Endodermal cell (in vitro differentiated cells): ENCODE measurements at places on chromosomes 1 and 21.

- DNase-seq = no peak
Measured at GRCh38 chr1:229209816-229210215, 61.1 kb upstream of the RAB4A start.

DNA sequence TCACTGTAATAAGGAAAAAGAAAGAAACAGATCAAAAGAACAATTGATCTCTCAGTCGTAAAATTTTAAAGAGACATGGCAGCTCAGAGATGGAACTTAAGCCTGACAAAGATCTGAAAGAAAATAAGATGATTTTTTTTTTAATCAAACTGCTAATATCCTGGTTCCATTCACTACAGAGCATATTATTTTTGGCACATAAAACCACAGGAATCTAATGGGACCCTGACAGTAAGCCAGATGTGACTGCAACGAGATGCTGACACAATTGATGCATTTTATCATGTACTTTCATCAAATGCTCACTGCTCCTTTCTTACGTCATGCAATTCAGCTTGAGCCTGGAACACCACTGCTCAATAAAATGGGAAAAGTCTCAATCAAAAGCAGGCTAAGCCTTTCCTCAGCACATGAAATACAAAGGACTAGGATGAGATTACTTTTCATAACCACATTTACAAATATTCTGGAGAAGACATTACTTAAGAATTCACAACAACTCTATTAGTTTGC, 16.6 kb downstream of the GPATCH2 start:
- no peak for DNase-seq

DNA sequence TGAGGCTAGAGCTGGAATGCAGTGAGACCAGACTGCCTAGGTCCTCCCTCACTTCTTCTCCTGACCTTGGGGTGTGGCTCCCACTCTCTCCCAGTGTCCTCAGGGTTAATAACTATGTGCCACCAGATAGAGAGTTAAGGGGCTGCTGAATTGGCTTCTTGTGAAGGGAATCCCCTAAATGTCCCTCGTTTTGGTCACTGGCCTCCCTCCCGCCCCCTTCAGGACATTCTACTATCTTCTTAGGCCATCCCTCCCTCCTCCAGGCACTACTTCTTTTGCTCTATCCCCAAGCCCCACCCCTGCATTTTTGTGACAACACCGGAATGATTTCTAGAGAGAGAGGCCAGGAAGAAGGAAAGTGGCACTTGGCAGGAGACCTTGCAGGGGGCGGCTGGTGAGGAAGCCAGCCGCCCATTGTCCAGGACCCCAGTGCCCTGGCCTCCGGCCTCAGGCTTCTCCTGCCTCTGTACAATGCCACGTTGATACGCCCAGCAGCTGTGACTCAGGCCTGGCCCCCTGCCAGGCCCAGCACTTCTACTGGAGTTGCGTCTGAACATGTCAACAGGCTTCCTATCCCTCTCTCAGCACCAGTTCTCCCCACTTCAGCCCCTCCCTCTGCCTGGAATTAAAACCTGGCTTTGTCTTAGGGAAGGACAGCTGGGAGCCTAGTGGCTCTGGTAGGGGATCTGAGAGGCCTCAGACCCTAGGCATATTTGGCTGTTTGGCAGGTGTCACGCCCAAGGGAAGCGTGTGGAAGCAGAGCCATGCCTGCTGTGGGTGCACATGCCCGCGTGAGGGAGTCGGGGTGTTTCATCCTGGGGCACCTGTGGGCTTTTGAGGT, 9.1 kb downstream of the LMNA start:
- peak; percentile 96 for DNase-seq

- no peak for DNase-seq
Measured at GRCh38 chr1:26820784-26821269, 5.7 kb upstream of the ZDHHC18 start.

GRCh38 chr1:37621326-37621870, 13.3 kb downstream of the RSPO1 start:
- DNase-seq = no peak

GRCh38 chr1:7280347-7280960, 490.6 kb upstream of the VAMP3 start:
- no peak for DNase-seq

DNA sequence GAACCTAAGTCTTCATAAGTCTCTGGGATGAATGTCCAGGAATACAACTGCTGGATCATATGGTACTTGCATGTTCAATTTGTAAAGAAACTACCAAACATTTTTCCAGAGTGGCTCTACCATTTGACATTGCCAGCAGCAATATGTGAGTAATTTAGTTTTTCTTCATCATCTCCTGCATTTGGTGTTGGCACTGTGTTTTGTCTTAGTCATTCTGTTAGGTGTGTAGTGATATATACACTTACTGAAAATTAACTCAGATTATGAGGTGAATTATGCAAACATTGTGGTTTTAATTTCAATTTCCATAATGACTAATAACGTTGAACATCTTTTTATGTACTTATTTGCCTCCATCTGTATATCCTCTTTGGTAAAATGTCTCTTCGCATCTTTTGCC, 138.7 kb downstream of the LRRC40 start:
- no peak for DNase-seq

DNA sequence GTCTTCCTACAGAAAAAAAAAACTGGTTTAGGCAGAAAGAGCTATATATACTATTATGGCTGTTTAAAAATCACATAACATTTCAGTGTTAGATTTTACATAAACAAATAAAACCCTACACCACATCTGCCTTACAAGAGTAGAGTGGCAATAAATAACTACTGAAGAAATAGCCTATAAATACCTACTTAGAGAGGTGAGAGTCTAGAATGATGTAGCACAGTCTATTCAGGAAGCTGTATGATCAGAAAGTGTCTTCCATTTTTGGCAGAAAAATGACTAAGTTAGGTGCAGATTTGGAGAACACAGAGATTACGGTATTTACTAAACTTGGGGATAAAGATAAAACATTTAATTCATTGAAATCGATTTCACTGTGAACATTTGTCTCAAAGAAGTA, 75.5 kb downstream of the VAV3 start:
- DNase-seq = no peak

- no peak for DNase-seq
Measured at GRCh38 chr1:62398377-62398776, 38.5 kb upstream of the USP1 start.

GRCh38 chr1:235503403-235504121, 690 bp downstream of the B3GALNT2 start:
- peak; percentile 83 for DNase-seq

- DNase-seq = peak; percentile 98
Measured at GRCh38 chr1:44807364-44808062, 362 bp upstream of the DYNLT4 start.

- no peak for DNase-seq
Measured at GRCh38 chr1:237279629-237280028, 237.6 kb downstream of the RYR2 start.

GRCh38 chr1:217712925-217713597, 81.9 kb downstream of the SPATA17 start:
- no peak for DNase-seq

DNA sequence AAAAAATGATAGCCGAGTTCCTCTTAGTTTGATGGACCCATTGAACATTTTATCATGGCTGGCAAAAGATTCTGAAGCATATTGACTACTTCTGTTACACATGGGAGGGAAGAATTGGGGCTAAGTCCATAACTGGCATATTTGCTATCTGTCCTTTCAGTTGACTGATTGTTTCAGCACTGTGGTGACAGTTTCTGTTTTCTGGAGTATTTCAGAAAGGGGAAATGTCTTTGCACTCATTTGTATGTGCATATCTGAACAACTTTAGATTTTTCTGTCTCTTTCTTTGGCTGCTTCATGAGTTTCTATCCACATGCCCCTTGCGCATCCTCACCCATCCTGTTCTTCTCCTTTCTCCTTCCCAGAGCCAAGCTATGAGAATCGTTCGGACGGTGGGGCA, 33.2 kb downstream of the SPATA46 start:
- no peak for DNase-seq

GRCh38 chr1:28010969-28011368, 51.2 kb downstream of the XKR8 start:
- DNase-seq = no peak

DNA sequence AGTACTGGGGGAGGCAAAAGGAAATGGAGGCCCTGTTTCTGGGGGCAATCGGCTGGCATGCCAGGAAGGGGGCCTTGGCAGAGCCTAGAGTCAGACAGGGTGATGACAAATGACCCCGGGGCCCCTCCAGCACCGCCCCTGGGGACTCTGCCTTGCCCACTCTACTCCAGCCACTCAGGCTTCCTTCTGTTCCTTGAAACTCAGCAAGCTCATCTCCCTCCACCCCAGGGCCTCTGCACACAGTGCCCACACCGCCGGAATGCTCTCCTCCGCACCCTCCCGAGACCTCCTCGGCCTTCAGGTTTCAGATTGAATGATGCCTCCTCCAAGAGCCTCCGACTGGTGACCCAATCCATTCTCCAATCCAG, 122.5 kb upstream of the ZBTB40 start:
- DNase-seq = no peak

DNA sequence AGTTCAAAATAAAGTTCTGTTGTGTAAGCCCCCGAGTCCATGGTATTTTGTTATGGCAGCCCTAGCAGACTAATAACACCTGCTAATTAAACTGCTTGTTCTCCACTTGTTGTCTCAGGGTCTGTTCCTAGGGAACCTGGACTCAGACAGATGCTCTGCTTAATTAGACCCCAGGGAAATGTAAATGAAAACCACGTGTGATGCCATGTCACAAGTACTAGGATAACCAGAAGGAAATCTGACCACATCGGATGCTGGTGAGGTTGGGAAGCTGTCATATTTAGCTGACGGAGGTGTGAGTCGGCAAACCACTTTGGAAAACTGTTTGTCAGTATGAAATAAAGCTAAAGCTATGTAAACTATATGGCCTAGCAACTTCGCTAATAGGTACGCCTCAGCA, 19.6 kb downstream of the EDN2 start:
- DNase-seq = no peak

GRCh38 chr1:2229911-2230731, 2.0 kb downstream of the SKI start:
- DNase-seq = peak; percentile 72

DNA sequence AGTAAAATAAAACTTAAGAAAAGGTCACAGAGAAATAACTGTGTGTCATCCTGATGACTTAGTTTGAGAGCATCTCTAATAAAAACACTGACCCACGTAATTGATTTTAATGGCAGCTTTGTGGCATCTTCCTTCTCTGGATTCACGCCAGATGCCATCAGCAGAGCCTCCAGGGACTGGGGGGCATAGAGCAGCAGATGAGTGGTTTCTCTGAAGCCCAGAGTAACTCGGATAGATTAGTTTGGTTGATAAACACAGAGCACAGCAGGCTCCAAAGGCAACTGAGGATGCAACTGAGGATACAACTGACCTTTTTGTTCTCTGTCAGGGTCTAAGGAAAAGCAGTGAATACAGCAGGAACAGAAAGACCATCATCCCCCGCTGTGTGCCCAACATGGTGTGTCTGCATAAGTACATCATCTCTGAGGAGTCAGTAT, 180.8 kb downstream of the RPS6KC1 start:
- DNase-seq = peak; percentile 82

DNA sequence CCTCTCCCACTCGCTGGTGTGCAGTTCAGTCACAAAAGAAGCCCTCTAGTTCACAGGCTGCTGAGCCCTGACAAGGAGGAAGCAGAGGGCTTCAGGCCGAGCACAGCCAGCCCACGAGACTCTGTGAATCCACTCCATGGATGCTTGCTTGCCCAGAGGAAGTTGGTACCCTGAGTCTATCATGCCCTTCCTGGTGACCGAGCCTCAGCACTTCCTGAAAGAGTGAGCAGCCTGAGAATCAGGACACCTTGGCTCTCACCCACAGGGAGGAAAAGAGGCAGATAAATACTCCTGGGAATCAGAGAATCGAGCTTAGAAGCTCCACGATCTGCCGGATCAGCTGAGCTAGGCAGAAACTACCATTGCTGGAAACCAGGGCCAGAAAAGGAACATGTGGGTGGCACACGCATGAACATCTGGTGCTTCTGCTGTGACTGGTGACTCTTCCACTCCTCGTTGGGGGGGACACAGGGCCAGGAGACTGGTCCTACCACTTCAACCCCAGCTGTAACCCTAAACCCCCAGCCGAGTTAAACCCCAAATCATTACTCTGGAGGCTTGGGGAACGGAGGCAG, 376.3 kb upstream of the CAMK1G start:
- no peak for DNase-seq

GRCh38 chr1:28132171-28133167, 44.0 kb downstream of the PTAFR start:
- DNase-seq = no peak

DNA sequence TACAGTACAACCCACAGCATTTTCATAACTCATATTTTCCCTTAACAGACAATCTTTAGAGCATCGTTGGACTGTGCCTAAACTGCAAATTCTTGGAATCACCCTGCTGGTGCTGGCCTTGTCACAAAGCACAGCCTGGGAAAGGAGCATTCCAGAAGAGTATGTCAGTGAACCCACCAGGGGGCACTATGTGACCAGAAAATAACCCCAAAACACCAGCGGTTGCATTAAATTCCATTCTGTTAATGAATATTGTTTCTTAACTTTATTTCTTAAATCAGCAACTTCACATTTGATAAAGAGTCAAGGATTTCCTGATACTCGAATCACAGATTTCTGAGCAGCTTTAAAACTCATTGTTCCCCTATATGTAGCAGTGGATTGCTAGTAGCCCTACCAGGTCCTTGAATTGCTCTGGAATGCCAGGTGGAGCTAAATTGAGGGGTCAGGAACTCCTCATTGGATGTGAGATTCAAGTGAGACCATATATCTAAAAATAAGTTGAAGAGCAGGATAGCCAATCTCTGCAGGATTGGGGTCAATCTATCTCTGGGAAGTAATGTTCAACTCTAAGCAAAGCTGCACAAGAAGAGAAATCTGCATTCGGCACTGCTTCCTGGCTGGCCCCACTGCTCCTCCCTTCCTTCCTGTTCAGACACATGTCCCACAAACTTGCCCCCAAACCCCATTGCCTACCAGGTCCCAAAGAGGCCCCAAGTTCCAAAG, 12.7 kb upstream of the RAB4A start:
- DNase-seq = peak; percentile 87

- DNase-seq = no peak
Measured at GRCh38 chr1:224219612-224220059, 36.6 kb downstream of the DEGS1 start.

DNA sequence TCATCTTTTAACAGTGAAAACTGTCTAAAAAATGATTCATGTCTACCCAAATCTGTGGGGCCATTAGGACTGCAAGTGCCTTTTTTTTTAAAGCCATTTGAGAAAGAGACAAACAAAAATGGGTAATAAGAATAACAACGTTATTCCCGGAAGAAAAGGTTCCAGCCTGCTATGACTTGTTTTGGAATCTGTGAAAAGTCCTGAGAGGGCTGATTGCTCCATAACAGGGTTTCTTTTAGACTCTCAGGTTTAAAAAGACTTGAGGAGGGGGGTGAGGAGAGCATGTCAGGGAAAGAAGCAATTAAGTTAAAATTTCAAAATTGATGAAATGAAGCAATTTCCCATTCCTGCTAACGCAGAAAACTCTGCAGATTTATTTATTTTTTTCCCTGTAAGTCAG, 56.4 kb downstream of the CACHD1 start:
- DNase-seq = no peak

DNA sequence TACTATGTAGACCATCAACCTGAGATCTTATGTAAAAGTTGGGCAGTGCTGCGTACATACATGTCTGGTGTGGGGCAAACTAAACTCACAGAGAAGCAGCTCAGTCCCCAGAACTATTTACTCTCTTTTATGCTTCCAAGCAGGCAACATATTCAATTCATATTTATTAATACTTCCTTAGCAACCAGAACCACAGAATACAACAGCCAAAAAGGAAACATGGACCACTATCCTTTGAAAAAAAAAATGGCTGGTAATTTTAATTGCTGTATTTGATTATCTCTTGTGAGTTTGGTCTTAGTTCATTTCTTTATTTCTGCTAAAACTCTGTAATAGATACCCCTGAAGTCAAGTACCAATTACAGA, 1.5 kb upstream of the PPP1R15B start:
- DNase-seq = no peak

GRCh38 chr1:47650611-47651010, 212.8 kb downstream of the FOXD2 start:
- DNase-seq = peak; percentile 33
